ENCODE measurements at places on chromosomes 13 and 19. TPM values are rescaled to one million over a fixed set of nuclear protein-coding genes. Genes with fewer than 3 reads are reported as not detected.
A peak's percentile ranks its signal among the peaks of the same experiment; 100 is the strongest.

DNA sequence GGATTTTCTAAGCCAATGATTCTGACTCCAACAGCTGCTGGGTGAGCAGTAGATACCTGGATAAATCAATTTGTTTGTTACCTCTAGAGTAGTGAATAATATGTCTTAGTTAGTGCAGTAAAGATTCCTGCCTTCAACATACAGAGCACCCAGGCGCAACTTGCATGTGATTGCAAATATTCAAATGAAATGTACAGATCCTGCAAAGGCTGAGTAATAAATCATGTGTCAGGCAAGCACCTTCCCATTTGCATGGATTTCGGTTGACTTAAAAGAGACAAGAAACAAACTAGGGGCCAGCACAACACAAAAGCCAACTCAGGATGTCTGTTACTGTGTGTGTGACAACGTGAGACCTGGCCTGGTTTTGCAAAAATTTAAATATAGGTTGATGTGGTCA, 79.7 kb downstream of the TNFSF11 start:
- no peak for DNase-seq

Gene KLK4
- not detected for polyA plus RNA-seq

Gene ICAM1
- polyA plus RNA-seq = 6.7 TPM

Gene MED29
- polyA plus RNA-seq = 46.7 TPM

DNA sequence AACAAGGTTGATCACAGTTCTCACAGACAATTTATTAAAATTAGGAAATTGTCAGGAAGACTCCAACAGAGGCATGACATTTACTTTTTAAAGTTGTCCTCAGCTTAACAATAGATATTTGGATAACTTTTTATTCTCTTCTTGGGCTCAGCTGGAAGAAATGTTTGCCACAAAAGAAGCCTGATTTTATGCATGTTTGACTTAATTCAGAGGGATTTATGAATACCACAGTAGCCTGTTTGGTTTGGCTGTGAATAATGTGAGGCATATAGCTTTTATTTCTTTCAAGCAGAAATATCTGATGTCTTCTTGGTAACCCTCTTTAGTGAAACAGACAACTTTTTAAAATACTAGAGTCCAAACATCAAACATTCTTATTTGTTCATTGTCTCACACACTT, 1464.5 kb upstream of the SLC10A2 start:
- DNase-seq = no peak

Gene CD70
- not detected for polyA plus RNA-seq

Gene ZNF569
- 10.5 TPM for polyA plus RNA-seq

DNA sequence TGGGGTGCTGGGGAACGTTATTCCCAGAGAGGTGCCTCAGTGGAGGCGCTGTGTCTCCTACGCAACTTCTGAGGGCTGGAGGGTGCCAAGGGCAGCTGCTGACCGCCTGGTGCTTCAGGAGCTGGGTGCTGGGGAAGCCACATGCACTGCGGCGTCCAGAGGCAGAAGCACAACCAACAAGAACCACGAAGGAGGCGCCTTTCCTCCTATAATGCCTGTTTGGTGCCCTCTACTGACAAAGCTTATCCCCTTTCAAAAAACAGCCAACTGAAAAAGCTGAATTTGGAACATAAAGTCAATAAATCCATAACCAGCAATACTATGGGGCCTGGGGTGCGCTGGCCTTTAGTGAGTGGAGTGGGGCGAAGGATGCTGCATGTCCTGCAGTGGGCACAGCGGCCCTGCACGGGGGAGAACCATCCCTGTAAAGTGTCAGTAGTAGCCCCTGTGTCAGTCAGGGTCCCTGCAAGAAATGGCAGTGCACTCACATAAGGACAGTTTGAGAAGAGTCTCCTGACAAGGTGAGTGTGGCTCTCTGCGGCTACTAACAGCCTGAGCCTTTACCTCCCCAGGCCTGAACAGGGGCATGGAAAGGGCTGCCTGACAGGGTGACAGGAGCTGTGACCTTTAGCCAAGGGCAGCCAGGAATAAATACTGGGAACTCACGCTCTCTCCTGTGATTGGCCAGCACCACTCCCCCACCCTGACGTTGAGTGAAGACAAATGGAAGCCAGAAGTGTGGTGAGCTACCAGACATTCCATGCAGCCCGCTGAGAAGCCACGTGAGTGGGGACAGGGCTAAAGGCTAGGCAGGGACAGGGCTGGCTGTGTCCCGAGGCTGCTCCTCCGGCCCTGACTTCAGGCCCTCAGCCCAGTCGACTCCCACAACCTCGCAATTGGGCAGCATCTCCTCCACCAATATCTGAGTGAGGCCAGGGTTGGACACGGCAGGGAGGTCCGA, 4.5 kb upstream of the B3GNT8 start:
- DNase-seq = no peak

GRCh38 chr19:51808333-51808986, 13.5 kb downstream of the FPR3 start:
- no peak for DNase-seq

DNA sequence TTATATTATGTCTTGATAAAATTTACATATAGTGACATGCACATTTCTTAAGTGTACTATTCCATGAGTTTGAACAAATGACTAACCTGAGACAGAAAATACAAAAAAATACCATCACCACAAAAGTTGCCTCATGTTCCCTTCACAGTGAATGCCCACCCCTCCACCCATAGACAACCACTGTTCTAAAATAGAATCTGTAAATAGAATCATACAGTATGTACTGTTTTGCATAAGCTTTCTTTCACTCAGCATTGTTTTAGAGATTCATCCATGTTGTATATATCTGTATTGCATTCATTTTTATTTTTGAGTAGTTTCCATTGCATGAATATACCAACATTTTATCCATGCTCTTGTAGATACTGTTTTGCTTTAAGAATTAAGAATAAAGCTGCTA, 23.3 kb upstream of the RBM26 start:
- no peak for DNase-seq

DNA sequence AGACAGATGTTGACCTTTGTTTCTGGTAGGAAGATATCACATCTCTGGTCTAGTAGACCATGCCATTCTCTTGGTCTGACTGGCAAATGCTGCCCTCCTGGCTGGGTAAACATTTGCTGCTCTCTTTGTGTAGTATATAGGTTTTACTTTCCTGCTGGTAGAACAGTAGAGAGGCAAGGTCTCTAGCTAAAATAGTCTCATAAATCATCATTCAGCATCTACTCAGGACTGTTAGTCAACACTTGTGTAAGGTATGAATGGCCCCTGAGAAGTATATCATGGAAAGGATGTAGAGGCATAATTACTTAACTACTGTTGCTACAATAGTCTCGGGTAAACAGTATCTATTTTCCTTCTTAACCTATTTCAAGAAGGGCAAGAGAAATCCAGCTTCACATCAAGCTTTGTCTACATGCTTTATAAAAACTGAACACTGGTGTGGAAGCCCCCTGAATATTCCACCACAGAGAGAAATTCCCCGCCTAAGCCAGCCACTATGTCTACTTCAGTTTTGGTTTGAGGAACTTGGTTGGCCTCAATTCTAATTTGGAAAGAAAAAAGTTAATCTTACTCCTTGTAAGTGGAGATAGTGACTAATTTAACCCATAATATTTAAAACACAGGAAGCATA, 18.4 kb upstream of the MYCBP2 start:
- no peak for DNase-seq

Gene TYROBP
- polyA plus RNA-seq = 9.0 TPM

Gene METTL21C
- 0.22 TPM for polyA plus RNA-seq

Gene ZNF534
- polyA plus RNA-seq = 1.2 TPM

GRCh38 chr19:28972058-28972852, 240.7 kb downstream of the UQCRFS1 start:
- DNase-seq = no peak

Gene OR7C1
- 0.10 TPM for polyA plus RNA-seq

Gene UTP14C
- polyA plus RNA-seq = 32.1 TPM

DNA sequence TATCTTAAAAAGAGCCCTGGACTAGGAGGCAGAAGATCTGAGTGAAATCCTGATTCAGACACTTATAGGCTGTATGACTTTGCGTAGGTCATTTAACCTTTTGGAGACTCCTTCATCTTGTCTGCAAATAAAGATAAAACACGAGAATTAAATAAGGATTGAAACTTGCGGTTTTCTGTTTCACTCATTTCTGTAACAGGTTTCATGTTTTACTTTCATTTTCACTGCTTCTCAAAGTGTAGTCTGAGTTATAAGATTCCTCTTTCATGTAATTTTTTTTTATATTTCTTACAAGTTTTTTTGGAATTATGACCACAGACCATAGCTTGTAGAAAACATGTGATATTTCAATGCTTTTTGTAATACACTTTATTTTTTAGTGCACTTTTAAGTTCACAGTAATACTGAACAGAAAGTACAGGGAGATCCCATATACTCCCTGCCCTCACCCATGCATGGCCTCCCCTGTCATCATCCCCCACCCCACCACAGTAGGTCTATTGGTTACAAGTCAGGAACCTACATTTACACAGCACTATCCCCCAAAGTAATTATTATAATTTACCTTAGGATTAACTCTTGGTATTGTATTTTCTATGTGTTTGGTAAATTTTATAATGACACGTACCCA, 174.6 kb downstream of the ITGBL1 start:
- DNase-seq = no peak

DNA sequence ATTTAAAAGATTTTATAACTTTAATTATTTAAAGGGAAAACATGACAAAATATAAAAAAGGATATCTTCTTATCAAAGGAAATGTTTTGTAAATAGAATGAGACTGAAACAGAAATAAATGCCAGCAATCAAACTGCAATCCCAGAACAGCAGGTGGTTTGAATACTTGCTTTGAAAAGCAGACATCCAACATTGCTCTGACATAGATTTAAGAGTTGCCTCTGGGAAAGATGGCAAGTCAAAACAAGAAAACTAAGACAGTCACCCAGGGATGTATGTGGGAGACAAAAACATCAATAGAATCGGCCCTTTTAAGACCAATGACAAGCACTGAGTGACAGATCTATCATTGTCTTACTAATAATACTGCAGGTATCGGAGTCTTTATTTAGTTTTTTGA, 789.7 kb upstream of the GPC6 start:
- DNase-seq = no peak

- no peak for DNase-seq
Measured at GRCh38 chr19:51784109-51784785, 10.7 kb upstream of the FPR3 start.

DNA sequence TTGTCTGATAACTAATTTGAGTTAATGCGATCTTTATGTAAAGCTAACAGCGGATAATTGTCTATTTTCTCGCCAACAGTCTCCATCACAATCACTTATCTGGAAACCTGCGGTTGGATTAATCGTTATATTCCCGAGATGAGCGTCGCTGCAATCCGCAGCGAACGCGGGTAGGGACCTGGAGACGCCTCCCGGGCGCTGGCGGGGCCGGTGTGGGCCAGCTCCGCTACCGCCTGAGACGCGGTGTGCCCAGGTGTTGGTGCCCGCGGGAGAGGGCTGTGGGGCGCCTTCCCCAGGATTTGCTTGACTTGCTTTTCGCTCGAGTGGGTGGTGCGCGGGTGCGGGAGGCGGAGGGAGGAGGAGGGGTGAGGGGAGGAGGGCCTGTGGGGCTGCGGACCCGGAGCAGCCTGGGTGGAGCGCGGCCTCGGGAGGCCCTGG, 38.3 kb downstream of the SOX1 start:
- no peak for DNase-seq

Gene PPP1R13L
- 6.1 TPM for polyA plus RNA-seq

- DNase-seq = no peak
Measured at GRCh38 chr13:44244288-44244687, 129.3 kb upstream of the SERP2 start.

GRCh38 chr13:88863116-88863515, 1191.9 kb downstream of the SLITRK5 start:
- DNase-seq = no peak

GRCh38 chr13:98100481-98100880, 42.4 kb upstream of the FARP1 start:
- DNase-seq = no peak

GRCh38 chr13:114032126-114032799, 58.4 kb upstream of the C13orf46 start:
- DNase-seq = no peak

DNA sequence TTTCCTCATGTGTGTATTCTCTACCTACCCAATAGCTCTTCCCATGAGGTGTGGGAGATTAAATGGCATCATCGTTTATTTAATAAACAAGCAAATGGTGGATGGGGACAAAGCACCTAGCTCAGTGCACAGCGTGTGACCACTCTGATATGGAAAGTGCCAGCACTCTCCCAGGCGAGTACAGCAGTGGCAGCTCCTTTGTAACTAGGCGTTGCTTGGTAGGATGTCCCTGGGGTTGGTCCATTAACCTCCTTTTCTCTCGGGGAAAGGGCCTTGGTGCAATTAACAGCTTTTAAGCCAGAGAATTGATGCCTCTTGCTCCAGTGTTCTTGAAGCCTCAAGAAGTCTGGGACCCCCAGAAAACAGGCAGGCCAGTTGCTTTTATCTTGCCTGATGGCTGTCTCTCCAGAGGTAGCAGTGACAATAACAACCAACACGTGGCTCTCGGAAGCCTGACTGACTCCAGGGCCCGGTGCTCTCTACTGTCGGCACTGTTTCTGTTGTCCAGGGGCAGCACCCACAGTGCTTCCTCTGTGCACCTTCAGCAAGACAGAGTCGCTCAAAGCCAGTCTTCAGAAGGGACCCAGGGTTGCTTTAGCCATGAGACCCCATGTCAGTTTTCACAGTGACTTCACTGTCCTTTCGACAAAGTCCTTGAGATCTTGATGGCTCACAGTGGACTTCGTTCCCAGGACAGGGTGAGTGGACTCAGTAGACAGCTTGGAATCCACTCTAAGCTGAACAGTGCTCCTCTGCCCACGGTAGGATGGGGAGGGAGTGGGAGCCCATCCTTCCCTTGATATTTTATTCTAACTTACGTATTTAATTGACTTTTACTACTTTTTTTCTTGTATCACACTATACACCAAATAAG, 33.9 kb upstream of the NPAS1 start:
- DNase-seq = no peak

Gene LCP1
- polyA plus RNA-seq = 11.5 TPM

Gene NLRP7
- polyA plus RNA-seq = not detected

Gene CYP2B6
- 3.0 TPM for polyA plus RNA-seq

DNA sequence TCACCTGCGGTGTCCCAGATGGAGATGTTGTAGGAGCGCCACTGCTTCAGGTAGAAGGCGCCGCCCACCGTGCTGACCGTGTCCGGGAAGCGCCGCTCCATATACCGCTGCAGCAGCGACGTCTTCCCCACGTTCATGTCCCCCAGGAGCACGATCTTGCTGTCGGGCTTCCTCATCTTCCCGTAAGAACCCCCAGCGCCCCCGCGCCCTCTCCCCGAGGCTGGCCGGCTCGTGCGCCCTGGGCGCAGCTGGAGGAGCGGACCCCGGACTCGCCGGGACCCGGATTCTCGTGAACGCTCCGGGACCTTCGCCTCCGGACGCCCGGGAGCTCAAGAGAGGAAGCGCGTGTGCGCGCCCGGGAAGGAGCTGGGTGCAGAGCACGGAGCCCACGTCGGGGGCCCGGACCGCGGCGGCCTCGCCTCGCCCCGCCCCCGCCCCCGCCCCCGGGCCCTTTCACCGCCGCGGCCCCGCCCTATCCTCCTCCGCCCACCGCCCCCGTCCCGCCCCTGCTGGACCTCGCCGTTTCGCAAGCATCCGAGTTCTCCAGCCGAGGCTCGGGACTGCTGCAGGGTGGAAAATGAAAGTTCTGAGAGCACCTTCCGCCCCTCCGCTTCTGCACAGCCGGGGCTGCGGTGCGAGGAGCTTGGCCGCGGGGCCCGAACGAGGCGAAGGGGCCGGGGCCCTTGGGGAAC, at the start of gene RAB20:
TSS of gene RAB20 (minus strand) at position 379 of the 692 bp plus-strand sequence. CDS start at position 176, 203 bp downstream.
- DNase-seq = peak; percentile 66

- DNase-seq = no peak
Measured at GRCh38 chr19:53389571-53389970, 5.4 kb upstream of the ZNF765 start.

GRCh38 chr19:13150187-13150930, at the start of the genes IER2 and STX10:
IER2 (plus strand) TSS chr19:13150411; CDS start chr19:13153187, 2,776 bp downstream.
STX10 (minus strand) TSS chr19:13150375; CDS start chr19:13150173, 202 bp downstream.
- DNase-seq = peak; percentile 93

- DNase-seq = no peak
Measured at GRCh38 chr13:110382229-110382628, 75.1 kb downstream of the COL4A2 start.
